ENCODE measurements at places on chromosomes 7 and 10.

DNA sequence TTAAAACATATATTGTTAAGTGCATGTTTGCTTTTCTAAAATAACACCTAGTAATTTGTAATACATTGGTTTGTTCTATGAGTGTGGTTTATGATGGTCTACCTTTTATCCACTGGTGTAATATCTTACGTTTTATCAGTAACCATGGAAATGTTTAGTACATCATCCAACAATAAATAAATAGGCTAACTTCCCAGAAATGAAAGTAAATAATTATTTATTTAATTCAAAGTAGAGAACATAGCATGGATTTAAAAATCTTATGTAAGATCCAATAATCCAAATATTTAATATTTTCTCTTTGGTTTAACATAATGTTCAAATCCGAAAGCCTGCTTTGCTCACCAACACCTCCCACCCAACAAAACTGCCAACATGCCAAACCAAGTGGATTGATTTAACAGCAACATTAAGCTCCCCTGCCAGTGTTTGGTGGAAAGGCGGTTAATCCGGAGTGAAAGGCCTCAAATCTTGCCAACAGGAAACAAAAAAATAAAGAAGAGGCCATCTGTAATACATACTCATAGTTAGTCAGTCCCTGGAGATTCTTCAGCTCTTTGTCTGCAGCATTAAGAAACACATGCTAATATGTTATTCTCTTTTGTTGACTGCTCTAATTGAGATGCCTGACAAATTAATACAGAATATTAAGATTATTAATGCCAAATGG, 897.8 kb downstream of the CNTNAP2 start:
- H3K4me3 ChIP-seq, result no peak overlapping the region
- no peak overlapping the region for H3K27ac ChIP-seq
- H3K36me3 ChIP-seq, result no peaks in the 10 kb centered on the region
- no peaks in the 10 kb centered on the region for H3K4me1 ChIP-seq
- H3K27me3 ChIP-seq, result no peaks in the 10 kb centered on the region
- no peak for DNase-seq

- H3K27ac ChIP-seq, result no peak overlapping the region
- peaks cover 5% of the 10 kb centered on the region for H3K4me1 ChIP-seq
- DNase-seq, result no peak
- no peak overlapping the region for H3K4me3 ChIP-seq
- no peaks in the 10 kb centered on the region for H3K27me3 ChIP-seq
- no peaks in the 10 kb centered on the region for H3K36me3 ChIP-seq
Measured at GRCh38 chr10:121695731-121696464, 97.7 kb upstream of the FGFR2 start.

DNA sequence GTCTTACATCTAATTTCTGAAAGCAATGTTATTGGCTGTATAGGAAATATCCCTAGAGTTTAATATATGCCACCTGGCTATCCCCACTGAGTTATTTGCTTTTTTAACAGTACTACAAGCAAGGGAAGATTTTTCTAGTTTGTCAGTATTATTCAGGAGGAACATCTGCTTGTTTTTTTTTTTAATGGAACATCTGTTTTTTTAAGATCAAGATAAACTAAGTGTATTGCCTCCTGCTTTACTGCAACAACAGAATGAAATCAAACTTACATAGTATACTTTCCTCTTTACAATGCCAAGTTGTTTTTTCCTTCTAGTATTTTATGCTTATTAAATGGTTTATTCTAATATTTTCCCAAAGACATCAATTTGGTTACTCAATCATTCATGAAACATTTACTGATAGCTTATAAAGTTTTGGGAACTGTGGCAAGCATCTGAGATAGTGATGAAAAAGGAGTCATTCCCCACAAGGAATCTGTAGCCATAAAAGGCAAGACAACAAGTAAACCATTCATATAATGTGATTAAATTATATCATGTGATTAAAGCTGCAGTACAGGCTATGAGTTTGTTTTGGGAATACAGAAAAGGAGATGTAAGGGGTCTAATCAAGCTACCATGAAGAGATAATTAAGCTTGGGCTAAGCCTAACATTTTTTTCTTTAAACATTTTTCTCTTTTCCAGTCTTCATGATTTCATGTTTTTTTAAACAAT, 17.4 kb downstream of the MTPN start:
- no peak overlapping the region for H3K27ac ChIP-seq
- no peak for DNase-seq
- H3K4me1 ChIP-seq, result peaks cover 1% of the 10 kb centered on the region
- peaks cover 9% of the 10 kb centered on the region for H3K36me3 ChIP-seq

DNA sequence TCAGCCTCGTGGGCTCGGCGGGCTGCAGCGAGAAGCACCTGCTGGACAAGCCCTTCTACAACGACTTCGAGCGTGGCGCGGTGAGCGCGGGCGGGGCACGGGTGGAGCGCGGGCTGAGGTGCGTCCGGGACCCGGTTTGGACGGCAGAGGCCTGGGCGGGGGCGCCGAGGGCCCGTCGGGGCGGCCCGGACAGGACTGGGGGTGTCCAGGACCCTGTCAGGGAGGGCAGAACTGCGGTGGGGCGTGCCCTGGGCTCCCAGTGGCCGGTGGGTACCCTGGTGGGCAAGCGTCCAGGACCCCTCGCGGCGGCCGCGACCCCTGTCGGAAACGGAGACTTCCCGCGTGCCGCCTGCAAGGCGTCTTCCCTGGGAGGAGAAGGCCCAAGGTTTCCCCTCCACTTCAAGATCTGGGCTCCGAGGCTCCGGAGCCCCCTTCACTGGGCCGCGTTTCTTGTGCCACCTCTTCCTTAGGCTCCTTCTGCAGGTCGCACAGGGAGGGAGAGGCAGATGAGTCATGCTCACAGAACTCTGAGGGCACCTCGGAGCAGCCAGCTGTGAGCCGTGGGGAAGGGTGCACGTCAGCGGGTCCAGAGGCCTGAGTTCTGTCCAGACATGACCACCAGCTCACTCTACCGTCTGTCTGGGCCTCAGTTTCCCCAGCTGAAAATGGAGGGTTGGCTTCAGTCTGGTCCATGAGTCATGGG, 485 bp downstream of the ALOX5 start:
- no peaks in the 10 kb centered on the region for H3K36me3 ChIP-seq
- no peak for DNase-seq
- no peaks in the 10 kb centered on the region for H3K4me1 ChIP-seq
- H3K27me3 ChIP-seq, result peaks cover 49% of the 10 kb centered on the region

DNA sequence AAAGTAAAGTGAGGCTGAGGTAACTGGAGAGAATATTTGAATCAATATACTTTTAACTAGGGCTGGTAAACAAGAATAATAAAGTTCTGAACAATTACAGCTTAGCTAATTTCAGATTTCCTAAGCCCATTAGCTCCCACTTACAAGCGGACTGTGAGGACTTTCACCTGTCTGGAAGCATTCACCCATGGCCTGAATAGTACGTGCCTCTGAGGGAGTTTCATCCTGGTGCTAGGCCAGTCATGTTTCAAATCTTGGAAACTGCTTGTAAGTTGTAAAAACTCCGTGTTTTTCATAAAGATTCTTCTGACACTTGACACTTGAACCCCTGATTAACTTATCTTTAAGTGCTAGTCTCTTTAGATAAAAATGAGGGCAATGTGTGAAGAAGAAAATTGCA, 975.2 kb upstream of the GHITM start:
- no peak overlapping the region for H3K27ac ChIP-seq
- no peak overlapping the region for H3K4me3 ChIP-seq
- H3K4me1 ChIP-seq, result no peaks in the 10 kb centered on the region
- DNase-seq, result no peak

DNA sequence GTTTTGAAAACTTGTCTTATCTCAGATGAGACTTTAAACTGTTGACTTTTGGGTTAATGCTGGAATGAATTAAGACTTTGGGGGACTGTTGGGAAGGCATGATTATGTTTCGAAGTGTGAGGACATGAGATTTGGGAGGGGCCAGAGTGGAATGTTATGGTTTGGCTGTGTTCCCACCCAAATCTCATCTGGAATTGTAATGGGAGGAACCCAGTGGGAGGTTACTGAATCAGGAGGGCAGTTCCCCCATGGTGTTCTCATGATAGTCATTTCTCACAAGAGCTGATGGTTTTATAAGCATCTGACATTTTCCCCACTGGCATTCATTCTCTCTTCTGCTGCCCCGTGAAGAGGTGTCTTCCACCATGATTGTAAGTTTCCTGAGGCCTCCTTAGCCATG, 13.8 kb upstream of the POT1 start:
- H3K4me3 ChIP-seq, result no peak overlapping the region
- no peaks in the 10 kb centered on the region for H3K36me3 ChIP-seq
- H3K27ac ChIP-seq, result no peak overlapping the region
- peaks cover 3% of the 10 kb centered on the region for H3K27me3 ChIP-seq

DNA sequence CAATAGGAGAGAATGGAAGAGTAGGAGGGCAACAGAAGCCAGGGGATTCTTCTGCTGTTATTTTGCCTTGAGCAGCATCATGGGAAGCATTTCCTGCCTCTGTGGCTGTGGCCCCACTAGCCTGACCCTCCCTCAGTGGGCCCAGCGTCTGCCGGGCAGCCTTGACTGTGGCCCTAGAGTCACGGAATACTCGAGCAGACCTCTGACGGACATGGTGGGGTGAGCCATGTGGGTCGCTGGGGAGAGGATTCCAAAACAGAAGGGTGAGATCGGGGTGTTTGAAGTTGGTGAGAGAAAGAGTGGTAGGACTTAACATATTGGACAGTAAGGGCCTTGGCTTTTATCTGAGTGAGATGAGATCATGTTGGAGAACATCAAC, 8.3 kb upstream of the PRKAG2 start:
- no peaks in the 10 kb centered on the region for H3K4me1 ChIP-seq
- no peak for DNase-seq
- no peak overlapping the region for H3K27ac ChIP-seq
- no peaks in the 10 kb centered on the region for H3K36me3 ChIP-seq

DNA sequence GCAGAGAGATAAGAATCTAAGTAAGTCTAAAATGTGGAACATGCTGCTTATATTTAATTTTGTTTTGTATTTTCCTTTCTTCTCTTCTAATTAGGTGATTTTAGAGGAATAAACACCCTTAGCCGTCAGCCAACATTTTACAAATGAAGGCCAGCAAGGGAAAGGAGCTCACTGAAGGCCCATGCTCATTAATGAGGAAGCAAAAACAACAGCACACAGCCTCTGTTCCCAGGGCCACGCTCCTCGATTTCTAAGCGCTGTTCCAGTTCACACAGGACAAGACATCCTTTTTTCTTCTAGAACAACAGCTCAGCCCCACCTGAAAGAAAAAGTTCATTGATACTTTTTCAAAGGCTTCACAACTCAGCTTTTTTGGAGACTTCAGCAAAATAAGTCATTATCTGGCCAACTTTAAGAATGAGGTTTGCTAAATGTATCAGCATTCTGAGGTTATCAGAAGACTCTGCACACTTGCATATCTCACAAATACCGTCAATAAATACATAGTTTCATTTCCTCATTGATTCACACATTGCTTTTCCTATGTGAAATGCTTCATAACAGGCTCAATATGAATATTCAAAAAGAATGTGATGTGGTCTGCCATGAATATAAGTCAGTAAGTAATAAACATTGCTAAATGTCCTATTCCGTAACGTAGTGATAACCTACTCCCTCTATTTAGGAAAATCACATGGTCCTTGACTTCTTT, 34.8 kb upstream of the SFMBT2 start:
- H3K36me3 ChIP-seq, result no peaks in the 10 kb centered on the region
- no peak for DNase-seq
- no peaks in the 10 kb centered on the region for H3K27me3 ChIP-seq
- H3K4me1 ChIP-seq, result no peaks in the 10 kb centered on the region

GRCh38 chr7:46610746-46611145, 689.7 kb upstream of the IGFBP3 start:
- DNase-seq, result no peak
- no peaks in the 10 kb centered on the region for H3K27me3 ChIP-seq
- H3K27ac ChIP-seq, result no peak overlapping the region
- no peaks in the 10 kb centered on the region for H3K36me3 ChIP-seq
- no peak overlapping the region for H3K4me3 ChIP-seq

GRCh38 chr10:33822774-33823173, 488.3 kb upstream of the NRP1 start:
- no peak overlapping the region for H3K4me3 ChIP-seq
- no peaks in the 10 kb centered on the region for H3K4me1 ChIP-seq
- H3K27ac ChIP-seq, result no peak overlapping the region
- no peaks in the 10 kb centered on the region for H3K36me3 ChIP-seq
- DNase-seq, result no peak

GRCh38 chr7:47979145-47979831, at the start of gene HUS1:
Gene HUS1, minus strand, starts transcription at chr7:47979615. Its CDS starts 96 bp downstream, at chr7:47979519.
- peaks cover 46% of the 10 kb centered on the region for H3K36me3 ChIP-seq
- peak within 1 kb of the TSS; percentile 50 for H3K4me3 ChIP-seq
- peaks cover 3% of the 10 kb centered on the region for H3K4me1 ChIP-seq
- no peaks in the 10 kb centered on the region for H3K27me3 ChIP-seq

- DNase-seq, result no peak
- H3K27me3 ChIP-seq, result no peaks in the 10 kb centered on the region
- peak overlapping the region; percentile 67 for H3K27ac ChIP-seq
- H3K36me3 ChIP-seq, result peaks cover 89% of the 10 kb centered on the region
- peaks cover 11% of the 10 kb centered on the region for H3K4me1 ChIP-seq
- H3K4me3 ChIP-seq, result no peak overlapping the region
Measured at GRCh38 chr10:74118804-74119203, 31.8 kb downstream of the AP3M1 start.

DNA sequence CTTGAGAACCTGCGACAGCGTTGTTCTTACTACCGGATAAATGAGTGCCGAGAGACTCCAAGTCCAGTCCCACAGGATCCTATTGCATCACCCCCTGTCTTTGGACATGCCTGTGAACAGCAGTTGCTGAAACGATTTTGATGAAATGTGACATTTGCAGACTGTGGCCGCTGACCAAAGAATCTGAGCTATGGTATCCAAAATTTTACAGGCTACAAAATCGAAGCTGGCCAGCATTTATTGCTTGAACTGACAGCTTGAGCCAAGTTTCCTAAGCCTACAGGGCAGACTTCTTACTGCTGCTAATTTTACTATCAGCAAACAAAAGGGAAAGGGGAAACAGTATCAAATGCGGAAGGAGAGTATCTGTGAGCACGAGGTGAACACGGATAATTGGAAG, 12.1 kb upstream of the NPVF start:
- H3K36me3 ChIP-seq, result no peaks in the 10 kb centered on the region
- no peak overlapping the region for H3K4me3 ChIP-seq
- DNase-seq, result no peak
- no peak overlapping the region for H3K27ac ChIP-seq

GRCh38 chr10:127880557-127880956, 12.2 kb downstream of the CLRN3 start:
- no peaks in the 10 kb centered on the region for H3K4me1 ChIP-seq
- no peak overlapping the region for H3K4me3 ChIP-seq
- H3K27ac ChIP-seq, result no peak overlapping the region
- no peak for DNase-seq
- no peaks in the 10 kb centered on the region for H3K36me3 ChIP-seq
- no peaks in the 10 kb centered on the region for H3K27me3 ChIP-seq

- H3K27ac ChIP-seq, result no peak overlapping the region
- no peaks in the 10 kb centered on the region for H3K36me3 ChIP-seq
- no peak overlapping the region for H3K4me3 ChIP-seq
- no peaks in the 10 kb centered on the region for H3K27me3 ChIP-seq
Measured at GRCh38 chr7:156979711-156980110, 30.2 kb downstream of the NOM1 start.

- DNase-seq, result no peak
- no peaks in the 10 kb centered on the region for H3K4me1 ChIP-seq
- no peaks in the 10 kb centered on the region for H3K27me3 ChIP-seq
- H3K4me3 ChIP-seq, result no peak overlapping the region
Measured at GRCh38 chr7:133040674-133041073, 41.2 kb downstream of the CHCHD3 start.
